ENCODE measurements at places on chromosomes 6 and 20.

GRCh38 chr6:105014448-105014847, 57.5 kb downstream of the LIN28B start:
- no peak for DNase-seq

DNA sequence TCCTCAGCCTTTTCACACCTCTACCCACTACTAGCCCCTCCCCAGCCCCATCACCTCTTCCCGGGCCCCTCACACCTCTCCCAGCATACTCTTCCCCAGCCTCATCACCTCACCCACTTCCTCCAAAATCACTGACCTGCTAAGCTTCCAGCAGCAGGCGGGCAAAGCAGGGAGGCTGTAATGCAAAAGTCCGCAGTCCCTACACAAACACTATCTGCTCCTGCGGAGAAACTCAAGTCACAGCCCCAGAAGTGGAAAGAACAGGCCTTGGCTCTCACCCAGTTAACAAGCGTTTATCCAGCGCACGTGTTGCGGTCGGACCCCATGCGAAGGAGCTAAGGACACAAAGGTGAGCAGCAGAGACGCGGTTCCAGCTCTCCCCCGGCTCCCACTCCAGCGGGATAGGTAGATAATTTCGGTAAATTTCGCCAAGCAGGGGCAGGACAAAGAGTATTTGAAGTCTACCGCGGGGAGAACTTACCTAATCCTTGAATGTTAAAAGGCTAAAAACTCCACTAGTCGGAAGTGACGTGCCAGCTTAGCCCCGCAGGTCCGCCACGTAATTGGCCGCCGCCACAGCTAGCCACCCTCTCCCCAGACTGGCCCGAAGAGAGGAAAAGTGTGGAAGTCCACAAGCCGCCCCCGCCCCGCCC, 728 bp upstream of the TRIM39 start:
- DNase-seq, result peak; percentile 7

DNA sequence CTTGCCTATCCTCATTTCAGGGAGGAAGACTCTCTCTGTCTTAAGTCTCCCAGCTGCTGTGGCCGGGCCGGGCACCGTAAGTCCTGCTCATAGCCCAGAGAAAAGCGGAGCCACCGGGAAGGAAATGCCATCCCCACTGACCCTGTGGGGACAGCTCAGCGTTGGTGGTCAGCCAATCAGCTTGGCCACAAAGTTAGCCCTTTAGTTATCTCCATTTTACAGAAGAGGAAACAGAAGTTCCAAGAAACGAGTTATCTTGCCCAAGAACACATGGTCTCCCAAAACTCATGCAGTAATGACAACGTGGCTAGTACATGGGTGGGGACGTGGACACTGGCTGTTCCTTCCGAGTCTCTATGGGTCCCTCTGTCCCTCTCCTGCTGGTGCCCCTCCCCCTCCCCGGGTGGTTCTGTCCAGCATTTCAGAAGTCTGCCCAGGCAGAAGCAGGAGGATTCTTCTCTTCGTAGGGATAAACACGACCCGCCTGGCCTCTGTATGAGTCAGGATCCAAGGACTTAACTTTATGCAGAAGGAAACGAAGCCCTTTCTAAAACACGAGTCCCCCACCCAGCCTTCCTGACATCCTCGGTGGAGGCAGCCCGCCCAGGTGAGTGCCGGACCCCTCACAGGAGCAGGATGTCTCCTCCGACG, 273.8 kb downstream of the CDH4 start:
- no peak for DNase-seq

- no peak for DNase-seq
These were observed 46.6 kb downstream of the HDDC2 start for GRCh38 chr6:125255201-125255600.

Data from stimulated activated CD4-positive, alpha-beta T cell treated with anti-CD3 and anti-CD28 coated beads, Interleukin-1b, Interleukin-23, amount 100 ng/mL, for 1 hour (primary cell).